Adrenal gland (tissue), 19 donors: ENCODE measurements at places on chromosomes 4 and X. TPM values are rescaled to one million over a fixed set of nuclear protein-coding genes. Genes with fewer than 3 reads are reported as not detected.
A peak's percentile ranks its signal among the peaks of the same experiment; 100 is the strongest.

- H3K36me3 ChIP-seq, result no peaks in the 10 kb centered on the region
- no peak overlapping the region for H3K27ac ChIP-seq
- no peak overlapping the region for H3K4me3 ChIP-seq
- no peaks in the 10 kb centered on the region for H3K4me1 ChIP-seq
Measured at GRCh38 chr4:10495651-10496050, 38.4 kb upstream of the ZNF518B start.

DNA sequence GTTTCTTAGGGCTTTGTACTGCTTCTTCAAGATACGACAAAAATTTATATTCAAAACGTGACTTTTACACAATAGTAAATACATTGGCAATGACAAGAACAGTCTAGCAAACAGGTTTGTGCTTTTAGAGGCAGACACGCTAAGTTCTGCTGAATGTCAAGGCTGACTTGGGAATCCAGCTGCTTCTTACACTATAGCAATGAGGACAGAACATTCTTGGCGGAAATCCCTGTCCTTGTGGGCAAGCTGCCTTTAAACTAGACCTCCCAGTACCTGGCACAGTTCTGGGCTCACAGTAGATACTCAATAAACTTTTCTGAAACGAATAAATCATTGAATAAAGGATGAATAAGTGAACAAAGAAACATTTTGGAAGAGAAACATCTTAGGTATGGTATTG, 148.2 kb downstream of the RASL11B start:
- peak; percentile 83 for DNase-seq
- peaks cover 72% of the 10 kb centered on the region for H3K4me1 ChIP-seq
- H3K4me3 ChIP-seq, result no peak overlapping the region
- H3K36me3 ChIP-seq, result no peaks in the 10 kb centered on the region
- H3K27ac ChIP-seq, result peak overlapping the region; percentile 68

GRCh38 chr4:122178961-122179360, 26.8 kb downstream of the BLTP1 start:
- no peak overlapping the region for H3K27ac ChIP-seq
- no peak overlapping the region for H3K4me3 ChIP-seq
- H3K27me3 ChIP-seq, result no peaks in the 10 kb centered on the region
- no peaks in the 10 kb centered on the region for H3K36me3 ChIP-seq

BEX5 gene
- 3.6 TPM for total RNA-seq

CXorf51A gene
- total RNA-seq, result not detected
